Activated T-helper 1 cell treated with anti-CD3 and anti-CD28 coated beads, Interleukin-2, amount 50 U/mL, for 16 hours (primary cell): ENCODE measurements at places on chromosomes 7 and 10.

DNA sequence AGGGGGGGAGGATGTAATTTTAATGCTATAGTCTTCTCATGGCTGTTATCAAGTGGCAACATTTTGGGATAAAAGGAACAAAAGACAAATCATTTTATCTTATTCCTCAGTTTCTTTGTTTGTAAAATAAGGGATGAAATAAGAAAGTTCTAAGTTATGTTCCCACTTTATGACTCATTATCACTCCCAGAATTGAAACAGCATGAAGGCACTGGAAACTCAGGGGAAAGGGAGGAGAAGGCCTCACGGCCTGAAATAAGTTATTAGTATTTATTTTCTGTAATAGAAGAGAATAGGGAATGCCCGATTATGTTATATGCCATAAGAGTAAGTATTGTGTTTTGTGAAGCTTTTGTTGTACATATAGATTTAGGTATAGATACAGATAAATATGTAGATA lies 85.0 kb upstream of the NAMPT start:
- DNase-seq = no peak

DNA sequence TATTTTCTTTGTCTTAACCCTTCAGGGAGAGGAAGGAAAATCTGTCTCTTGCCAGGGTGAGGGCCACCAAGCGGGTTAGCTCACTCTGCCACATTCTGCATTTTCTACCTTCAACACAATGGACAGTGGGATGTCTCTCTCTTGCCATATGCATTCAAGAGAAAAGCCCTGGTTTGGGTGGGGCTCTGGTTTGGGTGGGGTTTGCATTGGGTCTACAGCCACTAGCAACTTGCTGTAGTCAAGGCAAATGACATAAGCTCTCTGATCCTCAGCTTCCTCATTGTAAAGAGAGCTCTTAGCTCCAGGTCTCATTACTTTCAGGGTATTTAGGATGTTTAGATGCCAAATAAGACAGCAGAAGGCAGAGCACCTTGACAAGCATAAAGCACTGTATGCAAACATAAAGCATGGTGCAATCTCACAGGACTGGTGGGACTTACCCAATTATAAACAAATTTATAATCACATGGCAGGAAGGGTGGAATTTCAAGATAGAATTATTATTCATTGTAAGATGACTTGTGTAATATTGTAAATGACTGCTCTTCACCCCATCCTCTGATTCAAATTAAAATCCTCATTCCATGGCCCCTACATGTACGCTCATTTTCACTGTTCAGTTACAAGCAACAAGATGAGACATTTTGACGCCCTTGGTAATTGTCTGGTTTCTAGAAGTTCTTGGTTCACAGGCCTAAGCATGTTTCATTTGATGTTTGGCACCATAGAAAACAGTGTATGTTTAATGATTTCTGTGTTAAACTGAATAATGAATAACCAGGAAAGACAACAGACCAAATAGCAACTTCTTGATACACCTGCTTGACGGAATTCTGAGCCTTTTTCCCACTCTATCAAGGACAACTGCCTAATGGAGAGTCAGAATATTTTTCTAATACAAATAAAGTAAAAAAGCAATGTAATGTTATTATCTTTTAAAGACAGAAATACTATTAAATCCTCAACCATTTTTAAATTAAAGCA lies 258.9 kb downstream of the KCNMA1 start:
- DNase-seq = no peak

- DNase-seq = no peak
These were observed 12.5 kb upstream of the MNX1 start for GRCh38 chr7:157022681-157023588.

GRCh38 chr7:31382722-31383121 lies 42.2 kb upstream of the NEUROD6 start:
- DNase-seq = no peak

GRCh38 chr7:42907316-42907715 lies 4.6 kb downstream of the C7orf25 start:
- no peak for DNase-seq

DNA sequence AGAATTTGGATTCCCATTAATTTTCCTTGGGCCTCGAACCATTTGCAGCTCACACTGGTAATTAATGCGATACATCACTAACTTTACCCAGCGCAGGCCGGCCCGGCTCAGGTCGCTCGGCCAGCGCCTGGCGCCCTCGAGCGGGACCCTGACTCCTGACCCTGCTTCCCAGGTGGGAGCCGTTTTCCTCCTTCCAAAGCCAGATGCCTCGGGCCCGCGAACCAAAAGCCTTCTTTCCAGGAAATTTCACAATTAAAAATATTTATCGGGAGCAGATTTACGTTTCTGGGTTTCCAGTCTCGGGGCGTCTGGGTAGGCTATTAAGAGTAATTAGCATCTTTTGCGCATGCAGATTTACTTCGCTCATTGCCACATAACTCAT lies 12.2 kb downstream of the LBX1 start:
- DNase-seq = no peak

GRCh38 chr7:46352004-46352954 lies 431.2 kb upstream of the IGFBP3 start:
- DNase-seq = no peak

DNA sequence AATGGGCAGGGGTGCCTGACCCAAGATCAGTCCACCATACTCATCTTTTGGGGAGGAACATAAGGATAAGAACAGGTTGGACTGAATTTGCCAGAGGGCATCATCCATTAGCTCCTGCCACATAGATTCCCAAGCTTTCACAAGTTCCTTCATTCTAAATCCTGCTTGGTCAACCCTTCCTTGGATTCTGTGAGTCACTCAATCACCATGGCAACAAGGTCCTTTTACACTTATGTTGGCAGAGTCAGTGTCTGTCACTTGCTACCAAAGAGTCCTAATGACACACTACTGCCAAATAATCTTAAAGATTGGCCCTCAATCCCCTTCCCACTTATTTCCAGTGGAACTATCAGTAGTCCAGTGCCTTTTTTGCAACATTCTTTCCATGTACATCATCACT lies 5.0 kb upstream of the LGI1 start:
- no peak for DNase-seq

- no peak for DNase-seq
These were observed 88.9 kb downstream of the CABCOCO1 start for GRCh38 chr10:61751599-61751998.

- no peak for DNase-seq
These were observed 823.1 kb upstream of the LRRTM3 start for GRCh38 chr10:66102756-66103155.

DNA sequence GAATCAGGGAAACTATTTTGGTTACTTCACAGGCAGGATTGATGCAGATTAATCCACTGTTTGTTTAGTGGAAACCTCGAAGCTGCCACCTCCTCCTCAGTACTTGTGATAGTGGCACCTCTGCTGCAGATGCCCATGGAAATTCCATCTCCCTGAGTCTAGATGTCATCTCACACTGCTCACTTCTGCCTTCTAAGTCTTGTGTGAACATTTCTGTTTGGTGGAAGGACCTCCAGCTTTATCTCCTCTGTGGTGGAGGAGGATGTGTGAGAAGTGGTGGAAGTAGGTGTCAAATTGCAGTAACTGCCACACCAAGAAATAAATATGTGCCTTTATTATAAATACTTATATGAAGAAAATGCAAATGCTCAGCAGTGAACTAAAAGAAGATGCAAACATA lies 25.8 kb upstream of the GPR141 start:
- DNase-seq = no peak

- no peak for DNase-seq
These were observed 1.2 kb upstream of the SMARCD3 start for GRCh38 chr7:151249732-151250072.

- no peak for DNase-seq
These were observed 345.2 kb upstream of the C7orf33 start for GRCh38 chr7:148245381-148245780.

- DNase-seq = no peak
These were observed 67.8 kb downstream of the TBX20 start for GRCh38 chr7:35185908-35186731.
